ENCODE measurements at places on chromosomes 1 and 21.

DNA sequence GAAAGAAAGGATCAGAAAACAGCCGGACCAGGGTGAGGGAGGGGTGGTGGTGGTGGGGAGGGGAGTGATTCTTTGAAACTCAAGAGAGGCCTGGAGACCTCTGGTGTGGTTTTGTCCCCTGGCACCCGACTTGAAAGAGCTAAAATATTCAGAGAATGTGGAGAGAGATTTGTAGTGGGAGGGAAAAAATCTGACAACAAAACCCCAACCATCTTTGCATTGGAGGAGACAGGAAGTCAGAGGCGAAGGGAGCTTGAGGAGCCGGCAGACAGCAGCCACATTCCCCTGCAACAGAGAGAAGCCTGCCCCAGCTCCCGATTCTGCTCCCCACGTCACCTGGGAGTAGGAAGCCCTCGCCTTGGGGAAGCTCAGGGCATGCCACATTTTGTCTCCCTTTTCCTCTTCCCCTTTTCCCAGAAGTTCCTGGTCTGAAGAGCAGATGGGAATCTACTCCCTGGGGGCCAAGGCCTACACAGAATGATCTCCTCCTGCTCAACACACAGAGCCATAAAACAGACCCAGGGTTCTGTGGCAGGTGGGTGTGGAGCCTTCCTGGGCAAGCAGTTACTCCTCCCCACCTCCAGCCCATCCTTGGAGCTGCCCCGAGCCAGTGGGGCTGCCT, 84.9 kb downstream of the ITPKB start:
- no peak for DNase-seq

- DNase-seq = no peak
These were observed 52.9 kb downstream of the MATN1 start for GRCh38 chr1:30670240-30671060.

DNA sequence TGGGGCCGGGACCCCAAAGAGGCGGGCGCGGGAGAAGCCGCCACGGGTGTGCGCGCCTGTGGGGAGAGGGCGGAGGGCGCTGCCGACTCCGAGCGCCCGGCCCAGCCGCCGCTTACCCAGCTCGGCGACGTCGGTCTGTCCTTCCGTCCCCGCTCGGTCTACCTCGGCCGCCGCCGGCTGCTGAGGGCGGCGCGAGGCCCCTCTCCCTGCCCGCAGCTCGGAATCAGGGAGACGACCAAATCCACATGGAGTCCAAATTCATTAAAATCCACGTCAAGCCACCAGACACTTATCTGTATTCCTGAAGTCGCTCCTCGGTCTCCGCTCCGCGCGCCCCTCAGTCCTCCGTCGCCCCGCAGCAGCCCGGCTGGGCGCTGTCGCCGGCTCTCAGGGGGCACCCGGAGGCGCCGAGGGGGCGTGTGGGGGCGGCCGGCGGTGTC, 637 bp downstream of the PLXNA2 start:
- DNase-seq = no peak

DNA sequence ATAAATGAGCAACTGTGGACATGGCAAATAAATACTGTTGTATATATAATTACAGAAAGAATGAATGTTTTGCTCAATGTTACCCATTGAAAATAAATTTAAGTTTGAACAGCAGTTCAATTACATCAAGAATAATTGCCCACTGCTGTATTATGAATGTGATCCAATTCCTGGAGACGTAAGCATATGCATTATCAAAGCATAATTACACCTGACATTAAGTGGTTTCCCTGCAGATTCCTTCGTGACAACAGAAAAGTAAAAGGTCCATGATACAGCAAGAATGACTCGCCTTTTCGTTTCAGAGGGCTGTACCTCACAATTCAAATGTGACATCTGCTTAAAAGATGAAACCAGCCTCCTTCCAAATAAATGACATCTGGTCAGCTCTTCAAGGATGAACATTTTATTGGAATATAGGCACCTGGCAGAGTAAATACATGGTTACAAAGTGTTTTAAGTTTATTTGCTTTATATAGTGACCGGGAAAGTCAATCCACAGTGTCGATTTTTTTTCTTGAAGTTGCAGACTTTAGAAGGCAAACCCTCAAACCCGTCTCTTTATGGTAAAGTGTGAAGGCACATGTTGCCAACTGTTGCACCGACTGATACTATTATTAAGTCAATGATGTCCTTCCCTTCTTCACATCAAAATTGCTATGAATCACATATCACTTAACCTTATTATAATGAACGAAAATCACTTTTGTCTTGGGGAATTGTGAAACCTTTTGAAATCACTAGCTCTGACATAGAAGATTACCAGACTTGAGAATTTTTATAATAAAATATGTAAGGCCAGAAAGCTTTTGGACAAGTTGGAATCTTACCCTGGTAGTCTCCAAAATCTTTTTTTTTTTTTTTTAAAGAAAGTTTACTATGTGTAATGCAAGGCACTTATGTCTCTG, 36.2 kb upstream of the EDEM3 start:
- no peak for DNase-seq

DNA sequence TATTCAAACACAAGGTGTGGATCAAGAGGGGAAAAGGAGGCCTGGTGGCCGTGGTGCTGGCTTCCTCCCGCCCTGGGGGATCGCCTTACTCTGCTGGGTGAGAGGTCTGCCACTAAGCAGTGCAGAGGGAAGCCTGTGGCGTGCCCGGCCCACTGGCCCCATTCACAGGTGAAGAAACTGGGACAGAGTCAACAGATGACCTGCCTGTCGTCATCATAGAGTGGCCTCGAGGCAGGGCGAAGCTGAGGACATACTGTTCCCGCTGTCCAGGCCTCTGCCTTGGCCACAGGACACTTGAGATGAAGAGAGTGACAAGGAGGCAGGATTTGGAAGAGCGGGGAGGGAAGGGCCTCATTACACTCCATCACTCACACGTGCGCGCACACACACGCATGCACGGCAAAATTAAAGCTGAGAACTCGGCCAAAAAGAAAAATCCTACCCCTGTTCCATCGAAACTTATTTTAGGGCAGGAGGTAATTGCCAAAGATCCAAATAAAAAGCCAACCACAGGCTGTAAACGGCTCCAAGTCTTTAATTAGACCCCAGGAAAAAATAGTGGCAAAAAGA, 50.5 kb downstream of the CASZ1 start:
- DNase-seq = no peak

DNA sequence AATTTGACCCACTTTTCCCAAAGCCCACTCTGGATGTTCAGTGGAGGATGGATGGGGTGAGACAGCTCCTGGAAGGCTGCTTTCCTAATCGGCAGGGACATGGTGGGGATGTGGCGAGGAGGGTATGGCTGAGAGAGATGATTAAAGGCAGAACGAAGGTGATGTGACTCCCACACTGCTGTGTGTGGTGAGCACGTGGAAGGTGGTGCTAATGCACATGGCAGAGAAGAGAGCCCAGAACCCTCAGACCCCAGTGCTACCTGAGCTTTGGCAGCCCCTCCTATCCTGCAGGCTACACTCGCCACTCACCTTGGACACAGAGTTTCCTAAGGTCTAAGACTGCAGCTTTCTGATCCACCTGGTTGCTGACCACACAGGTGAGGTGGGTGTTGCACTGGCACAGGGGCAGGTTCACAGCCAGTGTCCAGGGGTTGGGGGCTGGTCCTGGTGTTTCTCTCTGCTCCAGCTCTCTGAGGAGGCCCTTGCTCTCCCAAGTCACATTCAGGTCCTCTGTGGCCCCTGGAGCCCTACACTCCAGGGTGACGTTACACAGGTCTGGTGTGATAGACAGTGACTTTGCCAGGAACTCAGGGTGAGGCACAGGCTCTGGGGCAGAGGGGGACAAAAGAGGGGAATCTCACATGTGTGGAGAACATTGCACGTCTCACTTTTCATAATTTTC, 151.4 kb upstream of the ETV3 start:
- no peak for DNase-seq

- no peak for DNase-seq
These were observed 8.0 kb upstream of the FAM20B start for GRCh38 chr1:179017383-179018326.

DNA sequence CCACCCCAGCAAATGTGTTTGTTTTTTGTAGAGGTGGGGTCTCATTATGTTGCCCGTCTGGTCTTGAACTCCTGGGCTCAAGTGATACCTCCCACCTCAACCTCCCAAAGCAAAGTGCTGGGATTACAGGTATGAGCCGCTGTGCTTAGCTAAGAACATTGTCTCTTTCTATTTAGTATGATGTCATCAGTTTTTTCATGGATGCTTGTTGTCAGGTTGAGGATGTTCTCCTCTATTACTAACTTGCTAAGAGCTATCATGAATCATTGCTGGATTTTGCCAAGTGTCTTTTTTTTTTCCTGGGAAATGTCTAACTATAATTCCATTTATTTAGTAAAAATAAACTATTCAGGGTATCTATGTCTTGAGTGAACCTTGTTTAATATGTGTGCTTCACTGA, 19.0 kb upstream of the MPC2 start:
- no peak for DNase-seq

GRCh38 chr1:26923711-26924110, 2.2 kb downstream of the NUDC start:
- no peak for DNase-seq

DNA sequence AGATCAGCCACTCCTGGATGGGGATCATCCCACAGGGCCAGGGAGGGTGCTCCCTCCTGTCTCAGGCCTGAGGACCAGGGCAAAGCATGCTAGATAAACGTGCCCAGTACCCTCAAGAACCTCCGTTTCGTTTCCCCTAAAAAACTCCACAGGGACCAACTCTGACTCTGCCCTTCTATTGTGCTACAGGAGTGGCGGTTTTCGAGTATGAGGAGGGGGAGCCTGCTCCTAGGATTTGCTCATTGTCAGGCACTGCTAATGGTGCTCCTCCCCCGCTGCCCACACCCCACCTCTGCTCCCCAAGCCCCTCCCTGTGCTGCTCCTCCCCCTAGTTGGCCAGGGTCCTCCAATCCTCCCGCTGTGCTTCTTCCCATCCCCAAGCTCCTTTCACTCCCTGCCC, 32.0 kb downstream of the PGBD5 start:
- DNase-seq = no peak

DNA sequence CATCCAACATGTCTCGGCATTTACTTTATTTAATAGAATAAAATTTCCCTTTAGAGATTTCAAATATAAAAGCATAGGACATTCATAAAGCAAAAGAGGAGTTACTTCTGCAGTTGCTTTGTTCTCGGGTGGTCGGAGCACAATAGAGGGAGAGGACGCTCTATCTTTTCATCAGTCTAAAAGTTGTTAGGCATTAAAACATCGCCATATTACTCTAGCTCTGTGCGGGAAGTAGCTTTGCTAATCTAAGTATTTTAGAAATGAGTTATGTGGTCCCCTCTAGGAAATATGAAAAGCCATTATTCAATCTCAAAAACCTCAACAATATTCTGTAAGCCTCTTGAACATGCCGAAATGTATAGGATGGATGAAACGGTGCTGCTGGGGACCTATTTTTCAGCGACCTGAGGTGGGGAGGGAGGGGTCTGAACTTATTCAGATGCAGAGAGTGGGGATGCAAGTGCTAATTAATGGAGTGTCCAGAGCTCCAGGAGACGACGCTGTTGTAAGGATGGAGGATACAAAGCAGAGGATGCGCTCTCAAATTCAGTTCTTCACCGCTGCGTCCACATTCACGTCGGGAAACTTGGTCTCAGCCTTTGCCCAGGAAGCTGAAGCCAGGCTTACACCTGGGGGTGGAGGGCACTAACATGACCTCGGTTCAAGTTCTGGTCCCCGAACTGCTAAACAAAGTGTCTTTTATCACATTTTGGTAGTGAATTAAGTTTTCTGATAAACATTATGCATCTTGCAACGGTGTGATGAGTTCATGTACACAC, 6.3 kb downstream of the CDKN2C start:
- DNase-seq = no peak

All from stimulated activated CD8-positive, alpha-beta memory T cell treated with anti-CD3 and anti-CD28 coated beads, Interleukin-4, amount 100 ng/mL, for 1 hour (primary cell).